GM13977 (cell line): ENCODE measurements at places on chromosomes 3 and 15.

- no peak for DNase-seq
These were observed 61.9 kb downstream of the PTPN9 start for GRCh38 chr15:75517233-75517632.

DNA sequence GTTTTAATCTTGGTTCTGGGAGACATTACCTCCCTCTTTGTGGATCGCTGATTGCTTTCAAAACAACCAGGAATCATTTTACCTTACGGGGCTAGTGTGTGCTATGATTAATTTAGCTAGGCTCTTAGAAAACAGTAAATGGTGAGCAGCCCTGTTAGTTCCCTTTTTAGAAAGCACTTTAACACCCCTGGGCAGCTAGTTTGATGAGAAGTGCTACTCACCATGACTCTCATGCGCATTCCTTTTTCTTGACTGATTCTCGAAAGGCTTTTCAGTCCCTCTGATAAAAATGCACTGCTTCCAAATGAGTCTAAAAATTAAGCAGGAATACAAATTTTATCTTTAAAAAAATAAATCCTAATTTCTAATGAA is 75.3 kb upstream of the LEKR1 start:
- DNase-seq, result no peak

DNA sequence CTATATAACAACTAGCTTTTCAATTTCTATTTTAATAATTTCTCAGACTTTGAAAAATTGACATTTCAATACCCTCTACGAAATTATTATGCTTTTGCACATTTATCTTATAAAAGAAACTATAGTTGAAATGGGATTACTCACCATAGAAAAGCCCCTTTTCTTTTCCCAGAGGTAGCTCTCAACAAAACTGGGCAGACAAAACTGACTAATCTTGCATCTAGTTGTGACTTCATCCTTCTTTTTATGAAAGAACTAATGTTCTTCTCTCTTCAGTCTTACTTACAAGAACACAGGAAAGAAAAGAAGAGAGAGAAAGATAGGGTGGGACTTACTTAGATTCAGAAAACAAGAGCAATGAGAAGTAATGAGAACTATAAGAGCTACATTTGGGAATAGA is 61.0 kb downstream of the GPR160 start:
- DNase-seq, result no peak

GRCh38 chr15:67937153-67937761 is 97.4 kb upstream of the RNU6-1 start:
- DNase-seq, result no peak

DNA sequence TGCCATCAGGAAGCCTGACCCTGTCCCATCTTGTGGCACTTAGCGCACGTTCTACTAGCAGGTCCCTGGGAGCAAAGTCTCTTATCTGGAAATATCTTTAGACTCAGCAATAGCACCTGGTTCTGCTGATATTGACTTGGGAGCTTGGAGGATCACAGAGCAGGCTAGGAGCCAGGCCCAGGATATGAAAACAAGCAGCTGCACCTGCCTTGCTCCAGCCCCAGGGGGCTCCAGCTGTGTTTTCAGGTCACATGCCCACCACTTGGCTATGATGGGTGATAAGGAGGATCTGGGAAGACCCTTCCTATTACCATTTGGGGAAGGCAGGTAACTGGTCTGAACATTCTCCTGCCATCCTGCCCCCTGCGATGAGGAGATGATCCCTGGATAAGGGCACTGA is 87.8 kb downstream of the C3orf70 start:
- DNase-seq, result no peak

DNA sequence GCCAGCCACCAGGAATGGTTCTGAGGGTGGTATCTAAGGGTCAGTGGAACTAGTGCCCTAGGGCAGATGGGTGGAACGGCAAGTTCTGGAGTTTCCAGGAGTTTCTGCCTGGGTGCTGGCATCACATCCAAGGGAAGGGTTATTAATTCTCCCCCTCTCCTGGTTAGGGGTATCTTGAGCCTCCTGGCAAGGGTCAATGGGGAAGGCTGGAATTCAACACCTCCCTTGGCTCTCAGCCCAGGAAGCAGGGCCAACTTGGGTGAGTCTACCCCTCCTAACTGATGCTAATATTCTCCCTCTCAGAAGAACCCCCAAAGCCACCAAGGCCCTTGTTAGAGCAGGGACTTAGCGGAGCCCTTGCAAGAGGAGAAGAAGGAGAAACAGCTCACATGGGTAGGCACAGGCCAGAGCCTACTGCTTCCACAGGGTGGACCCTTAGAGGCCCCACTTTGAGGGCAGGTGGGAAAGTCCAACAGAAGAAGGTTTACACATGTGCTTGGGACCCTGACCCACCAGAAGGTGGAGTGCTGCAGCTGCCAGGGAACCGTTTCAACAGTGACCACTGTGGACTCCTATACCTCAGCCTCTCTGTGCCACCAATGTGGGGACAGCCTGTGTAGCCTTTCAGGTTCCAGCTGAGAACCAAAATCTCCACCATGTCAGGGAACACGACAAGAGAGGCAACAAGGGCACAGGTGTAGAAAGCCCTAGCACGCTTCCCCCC is 3.3 kb downstream of the TMEM115 start:
- DNase-seq, result no peak

DNA sequence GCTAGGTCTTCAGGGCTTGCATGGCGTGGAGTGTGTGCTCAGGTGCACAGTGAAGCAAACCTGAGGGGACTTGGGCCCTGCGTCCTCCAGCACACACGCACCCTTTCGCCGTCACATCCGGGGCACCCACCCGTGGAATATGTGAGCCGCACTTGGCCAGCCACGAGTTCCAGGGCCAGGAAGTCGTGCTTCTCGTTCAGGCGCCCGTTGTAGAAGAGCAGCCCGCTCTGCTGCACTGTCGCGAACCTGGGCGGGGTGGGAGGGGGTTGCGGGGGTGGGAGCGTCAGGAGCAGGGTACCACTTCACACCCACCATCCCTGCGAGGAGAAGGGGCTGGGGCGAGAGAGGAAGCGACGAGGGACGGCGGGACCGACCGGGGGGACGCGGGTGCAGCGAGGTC is 7.1 kb downstream of the CELSR3 start:
- peak; percentile 63 for DNase-seq

GRCh38 chr15:70519616-70520015 is 243.7 kb downstream of the UACA start:
- DNase-seq, result no peak

DNA sequence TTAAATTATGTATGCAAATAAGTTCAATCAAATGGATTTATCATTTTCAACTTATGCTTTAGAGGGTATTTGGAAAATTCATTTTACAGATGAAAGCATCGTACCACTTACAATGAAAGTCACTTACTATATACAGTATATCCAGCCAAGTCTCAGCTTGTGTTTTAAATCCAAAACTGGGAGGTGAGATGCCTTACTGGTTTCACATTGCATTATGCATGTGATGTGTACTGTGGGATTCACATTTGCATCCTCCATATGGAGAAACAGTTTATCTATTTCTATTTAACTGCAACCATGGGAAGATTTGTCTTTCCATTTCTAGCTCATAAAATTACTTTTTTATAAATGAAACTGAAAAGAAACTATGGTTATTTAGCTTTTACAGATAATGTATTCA is 248.1 kb downstream of the CNTN3 start:
- no peak for DNase-seq
